Upper lobe of left lung (tissue), 6 donors: ENCODE measurements at places on chromosomes 3 and 15.

DNA sequence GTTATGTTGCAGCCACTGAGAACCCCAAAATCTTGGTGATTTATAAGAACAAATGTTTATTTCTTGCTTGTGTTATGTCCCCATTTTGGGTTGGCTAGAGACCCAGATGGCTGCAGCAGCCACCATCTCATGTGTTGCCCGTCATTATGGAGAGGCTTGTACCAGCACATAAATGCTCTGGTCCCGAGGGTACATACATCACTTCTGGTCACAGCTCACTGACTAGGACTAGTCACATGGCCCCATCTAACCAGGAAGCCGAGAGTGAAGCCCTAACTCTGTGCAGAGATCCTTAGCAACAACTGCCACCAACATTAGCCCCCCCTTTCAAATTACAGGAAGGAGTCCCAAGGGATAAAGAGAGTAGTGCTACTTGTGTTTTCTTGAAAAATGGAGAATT lies 25.5 kb upstream of the HACD2 start:
- H3K27ac ChIP-seq, result no peak overlapping the region
- H3K4me3 ChIP-seq, result no peak overlapping the region
- H3K4me1 ChIP-seq, result peaks cover 5% of the 10 kb centered on the region
- DNase-seq, result no peak
- no peaks in the 10 kb centered on the region for H3K36me3 ChIP-seq
- no peaks in the 10 kb centered on the region for H3K27me3 ChIP-seq

DNA sequence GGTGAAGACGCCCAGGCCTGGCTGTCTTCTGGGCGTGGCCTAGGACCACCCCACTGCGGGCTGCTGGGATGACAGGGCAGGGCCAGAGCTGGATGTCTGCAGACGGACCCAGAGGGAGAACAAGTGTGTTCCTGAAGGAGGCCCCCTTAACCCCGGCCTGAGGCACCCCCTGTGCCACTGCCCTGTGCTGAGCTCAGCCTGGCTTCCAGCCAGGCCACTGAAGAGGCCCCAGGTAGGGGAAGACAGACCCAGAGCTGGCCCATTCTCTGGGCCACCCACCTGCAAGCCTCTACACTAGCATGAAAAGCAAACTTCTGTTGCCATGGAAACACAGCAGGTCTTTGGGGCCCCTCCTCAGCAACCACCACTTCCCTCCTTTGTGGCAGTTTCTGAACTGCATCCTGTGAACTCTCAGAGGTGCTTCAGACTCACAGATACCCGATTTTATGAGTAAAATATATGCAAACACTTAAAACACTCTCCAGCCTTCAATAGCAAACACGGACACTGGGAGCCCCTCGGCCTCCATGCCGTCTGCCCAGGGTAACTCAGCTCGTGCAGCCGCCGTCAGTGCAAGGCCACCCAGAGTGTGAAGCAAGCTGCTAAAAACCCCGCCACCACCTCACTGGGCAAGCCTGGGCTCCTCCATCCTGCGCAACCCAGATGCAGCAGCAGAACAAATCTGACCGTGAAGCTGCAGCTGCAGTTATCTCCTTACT lies 42.5 kb downstream of the CMTM6 start:
- DNase-seq, result no peak
- H3K36me3 ChIP-seq, result no peaks in the 10 kb centered on the region
- H3K27ac ChIP-seq, result no peak overlapping the region
- no peaks in the 10 kb centered on the region for H3K27me3 ChIP-seq

- H3K4me3 ChIP-seq, result no peak overlapping the region
- H3K4me1 ChIP-seq, result no peaks in the 10 kb centered on the region
- no peak overlapping the region for H3K27ac ChIP-seq
These were observed 683.7 kb downstream of the TBL1XR1 start for GRCh38 chr3:176513604-176514003.

- H3K27ac ChIP-seq, result no peak overlapping the region
- no peaks in the 10 kb centered on the region for H3K27me3 ChIP-seq
- H3K4me3 ChIP-seq, result no peak overlapping the region
These were observed 141.1 kb downstream of the PTPRG start for GRCh38 chr3:61702453-61702852.
